ENCODE measurements at places on chromosomes 5 and 9.

- DNase-seq = no peak
Observed at GRCh38 chr5:159189310-159189709, 20.0 kb downstream of the RNF145 start.

- no peak for DNase-seq
Observed at GRCh38 chr5:144864118-144864517, 693.4 kb downstream of the KCTD16 start.

DNA sequence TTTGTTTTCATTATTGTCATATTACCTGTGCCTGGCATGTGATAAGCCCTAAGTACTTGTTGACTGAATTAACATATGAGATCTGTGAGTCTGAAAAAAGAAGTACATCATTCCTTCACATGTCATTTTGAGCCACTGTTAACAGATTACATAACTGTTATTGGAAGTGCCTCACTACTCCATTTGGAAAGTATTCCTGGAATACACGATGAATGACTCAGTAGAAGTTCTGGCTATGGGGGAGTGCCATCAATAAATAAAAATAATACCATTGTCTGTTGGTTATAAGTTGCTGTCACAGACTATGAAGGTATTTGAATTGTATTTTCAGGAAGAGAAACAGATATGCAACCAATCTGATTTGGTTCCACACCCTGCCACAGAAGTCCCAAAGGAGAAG, 12.9 kb downstream of the NIPSNAP3B start:
- DNase-seq = no peak

GRCh38 chr5:127602896-127603844, 45.7 kb upstream of the CTXN3 start:
- no peak for DNase-seq

DNA sequence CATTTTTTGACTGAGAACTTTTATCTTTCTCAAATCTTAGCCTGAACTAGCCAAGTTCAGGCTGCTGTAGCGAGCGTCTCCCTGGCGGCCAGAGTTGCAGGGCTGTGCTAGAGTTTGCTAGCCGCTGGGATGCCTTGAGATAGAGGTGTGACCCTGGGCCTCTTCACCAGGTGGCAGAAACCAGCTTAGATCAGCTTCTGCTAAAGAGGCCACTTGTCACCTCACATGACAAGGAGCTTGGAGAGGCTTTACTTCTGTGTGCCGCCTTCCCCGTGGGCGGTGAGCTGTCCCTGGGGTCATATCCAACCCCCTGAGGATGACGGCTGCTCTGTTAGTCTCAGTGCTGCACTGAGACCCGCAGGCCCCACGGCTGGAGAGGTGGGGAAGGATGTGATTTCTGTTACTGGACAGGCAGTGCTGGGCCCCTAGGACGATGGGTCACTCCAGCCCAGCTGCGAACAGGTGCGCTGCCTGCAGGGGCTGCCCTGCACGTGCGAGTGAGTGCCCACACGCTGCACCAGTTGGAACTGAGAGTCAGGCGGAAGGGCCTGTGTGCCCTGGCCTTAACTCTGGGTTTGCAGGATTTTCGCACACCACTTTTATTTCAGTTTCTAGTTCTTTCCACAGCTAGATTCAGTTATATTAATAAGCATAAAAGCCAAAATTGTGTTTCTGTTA, 63.8 kb downstream of the EHMT1 start:
- no peak for DNase-seq

DNA sequence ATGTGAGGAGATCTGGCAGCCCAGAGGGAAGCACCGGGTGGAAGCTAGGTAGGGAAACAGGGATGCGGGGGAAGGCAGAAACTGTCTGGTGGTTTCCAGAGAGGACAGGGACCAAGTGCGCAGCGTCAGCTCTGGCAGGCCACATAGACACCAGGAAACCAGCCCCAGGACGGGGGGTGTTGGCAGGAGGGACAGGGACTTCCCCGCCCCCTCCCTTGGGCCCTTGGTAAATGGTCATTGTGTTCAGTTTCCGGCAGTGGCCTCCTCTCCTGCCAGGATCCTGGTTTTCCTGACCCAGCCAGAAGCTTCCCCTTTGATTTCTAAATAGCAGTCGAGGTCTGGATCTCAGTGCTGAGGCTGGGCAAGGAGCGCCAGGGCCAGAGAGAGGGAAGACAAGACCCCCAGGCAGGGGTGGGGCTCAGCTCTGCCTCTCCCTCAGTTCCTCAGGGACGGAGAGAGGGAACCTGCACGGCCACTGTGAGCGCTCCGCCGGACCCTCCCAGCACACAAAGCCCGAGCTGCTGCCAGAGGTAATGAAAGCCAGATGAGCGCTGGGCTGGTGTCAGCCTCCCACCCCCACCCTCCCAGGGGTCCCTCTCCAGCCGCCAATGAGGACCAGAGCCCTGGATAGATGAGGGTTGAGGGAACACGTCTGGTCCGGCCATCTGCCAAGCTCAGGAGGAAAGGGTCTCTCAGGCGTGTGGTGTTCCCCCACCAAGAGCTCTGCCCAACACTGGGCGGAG, 1.8 kb downstream of the RALGDS start:
- peak; percentile 61 for DNase-seq

DNA sequence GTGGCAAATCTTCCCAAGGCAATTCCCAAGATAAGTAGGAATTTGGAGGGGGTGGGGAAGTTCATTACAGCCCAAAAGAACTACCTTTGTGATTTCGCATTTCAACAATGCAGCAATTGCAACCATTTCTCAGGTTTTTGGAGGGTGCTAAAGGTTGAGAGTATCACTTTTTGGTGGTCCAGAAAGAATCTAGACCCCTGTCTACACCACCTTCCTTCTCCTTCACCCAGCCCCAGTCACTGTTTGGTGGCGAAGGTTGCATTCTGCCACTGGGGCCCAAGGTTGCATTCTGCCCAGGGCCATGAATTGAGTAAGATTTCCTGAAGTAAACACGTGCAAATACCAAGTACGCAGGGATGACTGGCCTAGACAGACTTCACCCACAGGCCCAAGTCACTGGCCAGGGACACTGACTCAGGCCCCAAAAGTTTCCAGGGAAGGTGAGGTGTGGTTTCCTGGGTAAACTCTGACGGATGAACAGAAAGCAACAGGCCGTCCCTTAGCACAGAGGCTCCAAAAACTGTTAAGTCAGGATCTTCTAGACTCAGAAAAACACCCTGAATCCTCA, 5.7 kb downstream of the PDE6A start:
- DNase-seq = no peak

DNA sequence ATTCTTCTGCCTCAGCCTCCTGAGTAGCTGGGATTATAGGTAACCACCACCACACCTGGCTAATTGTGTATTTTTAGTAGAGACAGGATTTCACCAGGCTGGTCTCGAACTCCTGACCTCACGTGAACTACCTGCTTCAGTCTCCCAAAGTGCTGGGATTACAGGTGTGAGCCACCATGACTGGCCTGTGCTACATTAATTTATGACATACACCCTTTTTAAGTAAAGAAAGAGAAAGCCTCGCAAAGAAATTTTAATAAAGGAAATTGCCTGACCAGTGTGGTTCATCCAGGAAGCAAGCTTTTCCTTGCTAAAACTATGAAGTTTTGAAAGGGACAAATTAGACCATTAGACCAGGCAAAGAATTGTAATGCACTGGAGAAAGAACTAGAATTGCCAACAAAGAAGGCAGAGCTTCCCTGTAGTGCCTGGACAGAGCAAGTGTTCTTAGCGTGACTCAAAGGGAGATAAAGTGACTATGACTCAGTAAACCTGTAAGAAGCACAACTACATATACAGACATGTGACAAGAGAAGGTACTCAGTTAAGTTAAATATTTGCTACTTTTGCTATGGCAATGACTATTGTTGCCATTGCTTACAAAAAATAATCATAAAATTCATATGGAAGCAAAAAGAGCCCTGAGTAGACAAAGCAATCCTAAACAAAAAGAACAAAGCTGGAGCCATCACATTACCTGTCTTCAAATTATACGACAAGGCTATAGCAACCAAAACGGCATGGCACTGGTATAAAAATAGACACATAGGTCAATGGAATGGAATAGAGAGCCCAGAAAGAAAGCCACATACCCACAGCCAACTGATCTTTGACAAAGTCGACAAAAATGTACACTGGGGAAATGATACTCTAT, 54.6 kb downstream of the FYB1 start:
- no peak for DNase-seq

GRCh38 chr9:136667214-136667939, 4.7 kb downstream of the EGFL7 start:
- DNase-seq = no peak

DNA sequence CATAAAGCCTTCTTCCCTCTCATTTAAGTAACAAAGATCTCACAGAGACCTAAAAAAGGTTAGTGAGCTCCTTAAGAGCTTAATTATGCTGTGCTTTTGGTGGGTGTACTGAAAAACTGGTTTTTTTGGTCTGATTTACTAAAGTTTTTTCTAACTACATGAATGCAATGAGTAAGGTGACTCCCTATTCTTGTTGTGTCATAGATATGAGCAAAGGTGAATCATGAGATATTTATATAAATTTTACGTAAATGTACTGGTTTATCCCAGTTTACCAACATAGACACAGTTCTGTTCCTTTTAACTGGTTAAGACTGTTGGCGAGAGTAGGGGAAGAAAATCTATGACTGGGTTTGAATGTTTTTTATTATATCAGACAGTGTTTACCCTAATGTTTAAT, 250.5 kb downstream of the NR2F1-AS1 start:
- no peak for DNase-seq

GRCh38 chr9:7095058-7095457, 337.3 kb downstream of the KDM4C start:
- no peak for DNase-seq

DNA sequence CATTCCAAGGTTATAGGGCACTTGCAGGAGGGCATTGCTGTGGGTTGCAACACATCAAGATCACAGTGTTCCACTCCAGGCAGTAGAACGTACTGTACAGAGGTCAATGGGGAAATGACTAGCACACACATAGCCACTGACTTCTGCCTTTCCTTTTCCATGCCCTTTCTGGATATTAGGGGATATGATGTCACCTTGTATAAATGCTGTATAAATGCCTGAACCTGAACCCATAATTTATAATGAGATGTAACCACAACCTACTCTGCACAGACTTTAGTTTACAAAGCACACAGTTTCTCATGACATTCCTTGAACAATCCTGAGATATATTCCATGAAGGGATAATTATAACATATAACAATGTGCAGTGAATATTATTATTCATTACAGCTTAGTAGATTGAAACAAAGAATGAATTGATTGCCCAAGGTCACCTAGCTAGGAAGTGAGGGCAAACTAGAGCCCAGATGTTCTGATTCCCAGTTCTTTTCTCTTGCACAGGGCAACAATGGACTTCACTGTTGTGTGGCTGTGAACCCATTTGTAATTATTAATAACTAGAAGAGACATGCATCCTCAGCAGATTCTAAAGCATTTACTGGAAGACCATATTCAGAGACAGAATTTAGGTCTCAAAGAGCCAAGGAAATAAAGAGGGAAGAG, 5.6 kb upstream of the ABLIM3 start:
- no peak for DNase-seq

GRCh38 chr5:121746763-121747162, 104.9 kb upstream of the FTMT start:
- DNase-seq = no peak
